Activated T-cell treated with anti-CD3 and anti-CD28 coated beads, Interleukin-2, amount 50 U/mL, for 72 hours (primary cell): ENCODE measurements at places on chromosomes 4 and X. TPM values are rescaled to one million over a fixed set of nuclear protein-coding genes. Genes with fewer than 3 reads are reported as not detected.

DNA sequence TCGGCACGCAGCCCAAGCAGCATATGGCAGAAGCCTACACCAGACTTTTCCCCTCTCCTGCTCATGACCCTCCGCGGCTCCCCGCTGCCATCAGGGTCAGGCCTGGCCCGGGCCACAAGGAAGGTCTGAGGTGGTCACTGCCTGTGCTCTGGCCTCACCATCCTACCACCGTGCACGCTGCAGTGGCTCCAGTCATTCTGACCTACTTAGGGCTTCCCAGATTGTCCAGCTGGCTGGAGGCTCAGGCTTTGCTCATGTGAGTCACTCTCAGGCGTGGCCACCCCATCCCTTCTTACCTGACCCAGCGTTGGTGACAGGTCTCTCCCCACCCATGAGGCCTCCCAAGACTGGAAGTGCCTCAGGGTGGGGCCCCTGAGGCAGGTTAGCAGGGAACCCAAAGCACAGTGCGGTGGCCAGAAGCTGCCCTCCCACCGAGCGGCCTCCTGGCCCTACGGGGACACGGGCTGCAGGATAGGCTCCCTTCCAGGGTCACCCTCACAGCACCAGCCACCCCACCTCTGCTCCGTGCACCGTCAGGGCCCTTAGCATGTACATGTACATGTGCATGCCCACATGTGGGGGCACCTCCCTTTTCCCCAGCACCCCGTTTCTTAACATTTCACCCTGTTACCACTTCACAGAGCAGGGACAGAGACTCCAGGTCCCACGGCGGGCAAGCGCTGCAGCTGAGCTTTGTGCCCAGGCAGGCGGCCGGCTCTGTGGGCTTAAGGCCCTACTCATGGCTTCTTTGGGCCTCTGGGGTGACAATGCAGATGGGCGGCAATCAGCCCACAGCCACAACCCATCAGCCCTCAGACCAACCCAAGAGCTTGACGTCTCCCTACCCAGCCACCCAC is 2.2 kb downstream of the TREX2 start:
- H3K27ac ChIP-seq: no peak overlapping the region
- H3K4me3 ChIP-seq: no peak overlapping the region
- no peaks in the 10 kb centered on the region for H3K4me1 ChIP-seq
- peaks cover 6% of the 10 kb centered on the region for H3K27me3 ChIP-seq
- no peak for DNase-seq
- H3K36me3 ChIP-seq: no peaks in the 10 kb centered on the region

- no peaks in the 10 kb centered on the region for H3K36me3 ChIP-seq
- H3K27me3 ChIP-seq: peaks cover 5% of the 10 kb centered on the region
- no peak for DNase-seq
- H3K4me3 ChIP-seq: no peak overlapping the region
- no peak overlapping the region for H3K27ac ChIP-seq
These were observed 131.8 kb upstream of the NKX1-1 start for GRCh38 chr4:1538096-1538410.

Gene SOX3
- total RNA-seq: not detected

- no peak overlapping the region for H3K4me3 ChIP-seq
- peak overlapping the region; percentile 25 for H3K27ac ChIP-seq
- H3K36me3 ChIP-seq: no peaks in the 10 kb centered on the region
- DNase-seq: no peak
These were observed 21.1 kb upstream of the HNRNPD start for GRCh38 chr4:82394896-82395295.

Gene MAP9
- 9.9 TPM for total RNA-seq

Gene PPP1R2C
- total RNA-seq: not detected

Gene NEUROG2
- total RNA-seq: 0.26 TPM

DNA sequence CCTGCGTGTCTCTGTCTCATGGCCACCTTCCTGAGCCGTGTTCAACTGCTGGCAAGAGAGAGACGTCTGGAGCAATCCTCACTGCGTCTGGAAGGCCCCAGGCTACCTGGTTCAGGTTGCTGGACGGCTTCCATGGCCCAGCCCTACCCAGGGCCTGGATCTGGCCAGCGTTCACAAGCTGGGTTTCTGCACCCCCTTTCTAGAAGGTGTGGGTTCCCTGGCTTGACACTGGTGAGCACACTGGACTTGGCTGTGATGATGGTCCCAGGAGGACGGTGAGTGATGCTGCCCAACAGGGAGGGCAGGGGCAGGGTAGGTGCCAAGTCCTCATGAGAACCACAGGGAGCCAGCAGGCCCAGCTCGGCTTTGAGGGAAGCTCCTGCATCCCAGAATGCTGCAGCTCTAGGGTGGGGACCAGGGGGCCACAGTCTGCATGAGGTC is 63.4 kb downstream of the HTRA3 start:
- H3K27me3 ChIP-seq: no peaks in the 10 kb centered on the region
- no peaks in the 10 kb centered on the region for H3K4me1 ChIP-seq
- no peak overlapping the region for H3K4me3 ChIP-seq
- DNase-seq: no peak
- peaks cover 3% of the 10 kb centered on the region for H3K36me3 ChIP-seq

GRCh38 chrX:65679071-65679540 is 11.7 kb downstream of the MSN start:
- DNase-seq: no peak
- peak overlapping the region; percentile 93 for H3K27ac ChIP-seq
- H3K4me3 ChIP-seq: peak overlapping the region; percentile 25
- no peaks in the 10 kb centered on the region for H3K27me3 ChIP-seq
- H3K36me3 ChIP-seq: peaks cover 28% of the 10 kb centered on the region
- peaks cover 91% of the 10 kb centered on the region for H3K4me1 ChIP-seq

Gene KDR
- not detected for total RNA-seq

Gene UGT2A1
- total RNA-seq: not detected

GRCh38 chr4:176492646-176493302 is 173.0 kb downstream of the SPCS3 start:
- H3K4me3 ChIP-seq: peak overlapping the region; percentile 40
- no peak for DNase-seq
- no peaks in the 10 kb centered on the region for H3K27me3 ChIP-seq
- H3K4me1 ChIP-seq: peaks cover 8% of the 10 kb centered on the region
- H3K27ac ChIP-seq: no peak overlapping the region

DNA sequence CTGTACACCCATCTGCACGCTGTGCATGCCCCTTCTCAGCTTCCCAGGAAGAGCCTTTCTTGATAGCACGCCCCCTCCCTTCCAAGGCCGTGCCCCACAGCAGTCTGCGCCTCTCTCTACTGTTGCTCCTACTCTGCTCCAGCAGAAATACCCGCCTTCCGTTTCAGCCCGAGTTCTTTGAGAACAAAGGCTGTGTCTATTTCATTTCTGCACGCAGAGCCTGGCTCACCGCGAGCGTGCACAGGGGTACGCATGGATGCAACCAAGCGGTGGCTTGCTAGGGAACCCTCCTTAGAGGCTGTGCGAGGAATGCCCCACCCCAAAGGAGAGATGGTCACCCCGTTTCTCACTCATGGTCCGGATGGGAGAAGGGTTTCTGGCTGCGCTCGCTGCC is 485 bp downstream of the AADAT start:
- H3K36me3 ChIP-seq: no peaks in the 10 kb centered on the region
- no peak for DNase-seq
- H3K4me3 ChIP-seq: peak overlapping the region; percentile 74
- peaks cover 7% of the 10 kb centered on the region for H3K4me1 ChIP-seq
- H3K27me3 ChIP-seq: peaks cover 49% of the 10 kb centered on the region

DNA sequence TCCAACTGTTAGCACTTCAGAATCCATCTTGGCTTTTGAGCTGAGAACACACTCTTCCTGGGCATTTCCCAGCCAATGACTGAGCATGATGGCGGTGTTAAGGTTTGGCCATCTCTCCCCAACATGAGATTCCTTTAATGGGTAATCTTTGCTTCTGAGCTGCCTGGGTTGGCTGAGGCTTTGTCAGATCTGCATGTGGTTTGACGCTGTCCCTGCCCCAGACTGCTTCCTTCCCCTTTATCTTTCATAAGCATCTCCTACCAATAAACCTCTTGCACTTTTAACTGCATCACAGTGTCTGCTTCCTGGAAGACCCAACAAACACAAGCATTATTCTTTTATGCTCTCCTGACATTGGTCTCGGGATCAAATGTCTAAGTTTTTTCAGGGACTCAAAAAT is 31.5 kb upstream of the DIPK2B start:
- no peak overlapping the region for H3K4me3 ChIP-seq
- H3K4me1 ChIP-seq: peaks cover 4% of the 10 kb centered on the region
- peaks cover 33% of the 10 kb centered on the region for H3K27me3 ChIP-seq

DNA sequence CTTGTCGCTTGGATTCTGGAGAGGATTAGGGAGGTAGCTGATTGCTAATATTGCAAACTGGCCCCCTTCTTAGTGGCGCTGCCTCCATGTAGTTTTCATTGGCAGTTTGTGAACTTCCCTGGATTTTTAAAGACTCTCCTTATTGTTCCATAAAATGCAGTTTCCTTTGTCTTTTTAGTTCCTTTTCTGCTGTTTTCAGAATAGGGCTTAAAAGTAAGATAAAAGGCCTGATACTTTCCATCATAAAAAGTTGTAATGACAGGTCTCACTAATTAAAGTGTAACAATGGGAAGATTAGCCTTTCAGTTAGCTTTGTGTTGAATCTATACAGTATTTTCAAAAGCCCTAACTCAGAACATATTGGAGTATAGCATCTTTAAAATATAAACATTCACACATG is 21.2 kb downstream of the ZIC3 start:
- H3K27ac ChIP-seq: no peak overlapping the region
- no peaks in the 10 kb centered on the region for H3K36me3 ChIP-seq
- H3K27me3 ChIP-seq: peaks cover 30% of the 10 kb centered on the region
- no peak for DNase-seq

GRCh38 chr4:47275595-47275994 is 187.9 kb downstream of the COMMD8 start:
- DNase-seq: no peak
- H3K36me3 ChIP-seq: no peaks in the 10 kb centered on the region
- no peaks in the 10 kb centered on the region for H3K4me1 ChIP-seq
- H3K27me3 ChIP-seq: no peaks in the 10 kb centered on the region
- no peak overlapping the region for H3K4me3 ChIP-seq

GRCh38 chr4:95513022-95513421 is 35.8 kb downstream of the UNC5C start:
- H3K4me3 ChIP-seq: no peak overlapping the region
- no peaks in the 10 kb centered on the region for H3K36me3 ChIP-seq
- peaks cover 7% of the 10 kb centered on the region for H3K4me1 ChIP-seq
- DNase-seq: no peak
- H3K27ac ChIP-seq: no peak overlapping the region

Gene PDZD11
- 20.6 TPM for total RNA-seq

GRCh38 chr4:186557061-186557460 is 1.7 kb upstream of the MTNR1A start:
- peaks cover 24% of the 10 kb centered on the region for H3K27me3 ChIP-seq
- H3K4me1 ChIP-seq: peaks cover 4% of the 10 kb centered on the region
- H3K36me3 ChIP-seq: no peaks in the 10 kb centered on the region
- H3K4me3 ChIP-seq: no peak overlapping the region

GRCh38 chr4:6502747-6503465 is 30.5 kb upstream of the PPP2R2C start:
- no peak overlapping the region for H3K27ac ChIP-seq
- no peaks in the 10 kb centered on the region for H3K4me1 ChIP-seq
- peaks cover 2% of the 10 kb centered on the region for H3K36me3 ChIP-seq
- no peak for DNase-seq
- H3K27me3 ChIP-seq: peaks cover 20% of the 10 kb centered on the region
- no peak overlapping the region for H3K4me3 ChIP-seq

DNA sequence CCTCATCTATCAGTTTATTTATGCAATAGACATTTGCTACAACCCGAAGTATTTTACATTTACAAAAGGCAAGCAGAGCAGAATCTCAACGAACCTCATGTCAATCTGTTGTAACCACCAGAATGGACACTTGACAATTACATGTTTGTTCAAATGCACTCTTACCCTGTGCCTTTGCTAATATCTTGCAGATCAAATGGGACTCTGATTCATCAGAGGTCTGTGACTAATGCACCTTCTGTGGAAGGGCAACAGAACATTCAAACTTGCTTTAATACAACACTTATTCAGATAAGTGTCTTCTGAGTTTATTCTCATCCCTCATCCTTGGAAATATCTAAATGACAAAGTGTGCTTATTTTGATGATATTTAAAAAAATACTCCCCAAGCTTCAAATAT is 644.7 kb upstream of the PCDH10 start:
- H3K4me3 ChIP-seq: no peak overlapping the region
- peaks cover under 1% of the 10 kb centered on the region for H3K36me3 ChIP-seq
- H3K27me3 ChIP-seq: no peaks in the 10 kb centered on the region
- H3K27ac ChIP-seq: no peak overlapping the region
- no peak for DNase-seq

GRCh38 chr4:102328045-102328444 is 17.2 kb downstream of the SLC39A8 start:
- DNase-seq: no peak
- peaks cover 24% of the 10 kb centered on the region for H3K4me1 ChIP-seq
- H3K36me3 ChIP-seq: peaks cover 2% of the 10 kb centered on the region
- H3K27me3 ChIP-seq: no peaks in the 10 kb centered on the region

DNA sequence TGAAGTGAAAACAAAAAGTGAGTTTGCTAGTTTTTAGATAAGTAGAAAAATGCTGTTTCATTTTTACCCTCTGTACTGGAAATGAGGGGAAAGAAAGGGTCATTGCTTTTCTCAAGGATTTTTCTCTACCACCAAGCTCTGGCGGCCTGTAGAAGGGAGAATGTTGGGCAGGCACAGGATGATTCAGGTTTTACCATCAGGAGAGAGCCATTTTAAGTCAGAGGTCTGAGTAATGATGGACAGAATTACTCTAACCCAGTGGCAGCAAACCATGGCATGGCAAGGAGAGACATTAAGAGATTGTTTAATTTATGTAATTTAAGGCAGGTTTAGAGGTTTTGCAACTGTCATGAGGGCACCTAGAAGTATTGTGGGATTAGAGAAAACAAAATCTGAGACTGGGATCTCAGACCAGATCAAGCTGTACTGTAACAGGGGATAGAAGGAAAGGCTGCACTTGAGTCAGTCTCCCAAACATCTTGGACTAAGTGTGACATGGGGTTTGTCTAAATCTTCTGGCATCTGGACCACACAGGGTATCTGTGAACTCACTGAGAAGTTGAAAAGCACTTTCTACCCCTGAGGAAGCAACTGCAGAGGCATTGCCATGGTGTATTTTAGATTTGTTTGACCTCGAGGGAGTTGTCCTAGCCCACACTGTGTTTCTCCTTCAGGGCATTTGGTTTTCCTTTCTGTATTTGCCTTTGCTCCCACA is 81.6 kb downstream of the BANK1 start:
- H3K4me3 ChIP-seq: no peak overlapping the region
- H3K27ac ChIP-seq: no peak overlapping the region
- H3K4me1 ChIP-seq: no peaks in the 10 kb centered on the region
- H3K27me3 ChIP-seq: peaks cover 22% of the 10 kb centered on the region
- no peak for DNase-seq

Gene MAP3K15
- total RNA-seq: 0.70 TPM

- peaks cover 8% of the 10 kb centered on the region for H3K4me1 ChIP-seq
- no peaks in the 10 kb centered on the region for H3K27me3 ChIP-seq
- peak overlapping the region; percentile 88 for H3K4me3 ChIP-seq
- no peak for DNase-seq
- no peak overlapping the region for H3K27ac ChIP-seq
These were observed 426 bp downstream of the PORCN start for GRCh38 chrX:48509245-48509590.

Gene SPATA4
- total RNA-seq: not detected

- no peak overlapping the region for H3K27ac ChIP-seq
- H3K4me3 ChIP-seq: no peak overlapping the region
- no peak for DNase-seq
- H3K4me1 ChIP-seq: peaks cover 18% of the 10 kb centered on the region
These were observed 29.8 kb upstream of the TEX13C start for GRCh38 chrX:125289920-125290319.

Gene DOK7
- not detected for total RNA-seq

- peaks cover 9% of the 10 kb centered on the region for H3K36me3 ChIP-seq
- no peak overlapping the region for H3K4me3 ChIP-seq
- peaks cover under 1% of the 10 kb centered on the region for H3K27me3 ChIP-seq
- DNase-seq: no peak
- H3K4me1 ChIP-seq: peaks cover 19% of the 10 kb centered on the region
These were observed 51.2 kb upstream of the CYSLTR1 start for GRCh38 chrX:78378476-78379115.
